AG04449 (cell line): ENCODE measurements at places on chromosomes 4 and X.

DNA sequence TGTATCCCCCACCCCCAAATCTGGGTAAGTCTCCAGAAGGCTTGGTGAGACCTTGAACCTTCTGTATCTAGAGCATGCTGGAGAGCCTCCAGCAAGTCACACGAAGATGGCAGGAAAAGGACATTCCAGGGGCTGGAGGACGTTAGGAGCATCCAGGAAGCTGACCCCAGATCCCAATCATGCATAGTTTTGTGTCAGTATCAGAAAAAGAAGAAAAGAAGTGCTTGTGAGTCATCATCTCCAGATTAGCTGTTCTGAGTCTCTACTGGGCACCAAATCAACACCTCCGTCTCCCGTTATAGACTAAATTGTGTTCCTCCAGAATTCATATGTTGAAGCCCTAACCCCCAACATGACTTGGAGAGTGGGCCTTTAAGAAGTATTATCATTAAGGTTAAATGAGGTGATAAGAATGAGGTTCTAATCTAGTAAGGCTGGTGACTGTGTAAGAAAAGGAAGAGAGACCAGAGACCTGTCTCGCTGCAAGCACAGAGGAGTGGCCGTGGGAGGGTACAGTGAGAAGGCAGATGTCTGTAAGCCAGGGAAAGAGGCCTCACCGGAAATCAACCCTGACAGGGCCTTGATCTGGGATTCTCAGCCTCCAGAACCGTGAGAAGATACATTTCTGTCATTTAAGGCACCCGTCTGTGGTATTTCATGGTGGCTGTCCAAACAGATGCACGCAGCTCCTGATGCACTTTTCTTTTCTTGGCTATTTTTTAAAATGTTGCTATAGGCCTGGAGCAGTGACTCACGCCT is 38.1 kb upstream of the CLDN24 start:
- DNase-seq: no peak

- DNase-seq: no peak
Measured at GRCh38 chr4:129600898-129601297, 504.9 kb downstream of the C4orf33 start.

- no peak for DNase-seq
Measured at GRCh38 chrX:20382518-20383297, 116.0 kb upstream of the RPS6KA3 start.

DNA sequence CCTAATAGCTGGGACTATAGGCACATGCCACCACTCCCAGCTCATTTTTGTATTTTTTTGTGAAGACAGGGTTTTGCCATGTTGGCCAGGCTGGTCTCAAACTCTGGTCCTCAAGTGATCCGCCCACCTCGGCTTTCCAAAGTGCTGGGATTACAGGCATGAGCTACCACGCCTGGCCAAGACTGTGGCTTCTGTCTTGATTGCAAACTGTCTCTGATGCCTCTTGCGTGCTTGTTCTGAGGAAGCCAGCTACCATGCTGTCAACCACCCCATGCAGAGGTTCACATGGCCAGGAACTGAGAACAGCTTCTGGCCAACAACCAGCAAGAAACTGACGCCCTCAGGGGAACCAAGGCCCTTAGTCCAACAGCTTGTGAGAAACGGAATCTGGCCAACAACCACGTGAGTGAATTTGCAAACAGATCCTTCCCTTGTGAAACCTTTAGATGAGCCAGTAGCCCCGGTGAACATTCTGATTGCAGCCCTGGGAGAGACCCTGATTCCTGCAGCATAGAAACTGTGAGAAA is 71.2 kb downstream of the SUPT20HL2 start:
- DNase-seq: no peak

GRCh38 chr4:32689518-32689917 is 1969.3 kb downstream of the PCDH7 start:
- no peak for DNase-seq

GRCh38 chr4:141009931-141010330 is 123.3 kb downstream of the RNF150 start:
- DNase-seq: no peak

- DNase-seq: no peak
Measured at GRCh38 chrX:105753411-105753810, 68.9 kb upstream of the NRK start.

DNA sequence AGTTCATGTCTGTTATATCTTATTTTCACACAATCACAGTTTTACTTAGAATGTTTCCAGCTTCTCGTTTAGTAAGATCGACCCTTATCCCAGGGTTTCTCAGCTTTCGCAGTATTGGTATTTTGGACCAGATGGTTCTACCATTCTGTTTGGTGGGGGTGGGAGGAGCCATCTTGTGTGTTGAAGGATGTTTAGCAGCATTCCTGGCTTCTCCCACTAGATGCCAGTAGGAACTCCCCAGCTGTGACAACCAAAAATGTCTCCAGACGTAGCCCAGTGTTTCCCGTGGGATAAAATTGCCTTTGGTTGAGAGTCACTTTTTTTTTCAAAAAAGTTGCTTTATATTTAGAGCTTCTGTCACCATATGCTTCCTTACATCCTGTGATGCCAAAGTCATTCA is 90.9 kb upstream of the TLR2 start:
- no peak for DNase-seq

DNA sequence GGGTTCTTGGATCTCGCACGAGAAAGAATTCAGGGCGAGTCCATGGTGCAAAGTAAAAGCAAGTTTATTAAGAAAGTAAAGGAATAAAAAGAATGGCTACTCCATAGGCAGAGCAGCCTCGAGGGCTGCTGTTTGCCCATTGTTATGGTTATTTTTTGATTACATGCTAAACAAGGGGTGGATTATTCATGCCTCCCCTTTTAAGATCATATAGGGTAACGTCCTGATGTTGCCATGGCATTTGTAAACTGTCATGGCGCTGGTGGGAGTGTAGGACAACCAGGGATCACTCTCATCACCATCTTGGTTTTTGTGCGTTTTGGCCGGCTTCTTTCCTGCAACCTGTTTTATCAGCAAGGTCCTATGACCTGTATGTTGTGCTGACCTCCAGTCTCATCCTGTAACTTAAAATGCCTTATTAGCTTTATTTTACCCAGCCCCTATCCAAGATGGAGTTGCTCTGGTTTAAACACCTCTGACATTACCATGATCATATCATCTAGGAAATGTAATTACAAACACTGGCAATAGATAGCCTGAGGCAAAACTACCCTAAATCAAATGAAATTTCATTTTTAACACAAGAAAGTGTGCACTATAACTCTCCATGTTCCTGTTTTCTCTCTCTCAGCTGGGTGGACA is 94.3 kb upstream of the ATXN3L start:
- DNase-seq: no peak

DNA sequence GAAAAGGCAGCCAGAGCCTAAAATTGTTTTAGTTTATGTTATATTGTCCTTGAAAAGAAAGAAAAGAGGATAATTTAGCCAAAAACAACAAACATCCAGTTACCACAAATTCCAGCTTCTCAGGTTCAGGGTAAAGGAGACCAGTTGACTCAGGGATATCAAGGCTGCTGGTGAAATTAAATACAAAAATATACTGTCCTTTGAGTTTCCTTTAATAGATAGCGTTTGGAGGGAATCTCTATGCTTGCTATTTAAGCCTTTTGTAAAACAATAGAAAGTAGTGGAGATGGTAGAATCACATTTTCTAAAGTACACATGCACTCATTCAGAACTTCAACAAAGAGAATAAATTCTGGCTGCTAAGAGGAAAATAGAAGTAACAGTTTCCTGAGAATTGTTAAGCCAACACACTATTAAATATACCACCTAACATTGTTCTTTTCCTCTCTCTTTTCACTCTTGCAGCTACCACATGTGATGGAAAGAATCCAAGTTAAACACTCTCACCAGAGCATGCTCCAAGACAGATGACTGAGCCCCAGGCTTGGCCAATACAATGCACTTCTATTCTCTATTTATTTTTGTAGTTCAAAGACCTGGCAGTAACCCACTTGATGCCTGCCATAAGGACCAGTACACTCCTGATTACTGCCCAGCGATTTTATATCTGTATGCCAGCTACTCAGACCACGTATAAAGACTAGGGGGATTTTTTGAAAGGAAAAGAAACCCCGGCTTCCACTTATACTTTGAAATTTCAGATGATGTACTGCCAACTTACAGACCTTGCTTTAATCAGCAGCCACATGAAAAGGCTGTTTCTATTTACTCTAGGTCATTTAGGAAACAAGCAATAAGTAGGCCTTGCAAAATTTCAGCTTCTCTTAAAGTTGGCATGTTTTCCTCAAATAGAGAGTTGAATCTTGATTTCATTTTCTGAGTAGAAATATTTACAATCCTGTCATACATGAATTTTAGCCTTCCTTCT is 756.9 kb downstream of the FAT4 start:
- peak; percentile 10 for DNase-seq

DNA sequence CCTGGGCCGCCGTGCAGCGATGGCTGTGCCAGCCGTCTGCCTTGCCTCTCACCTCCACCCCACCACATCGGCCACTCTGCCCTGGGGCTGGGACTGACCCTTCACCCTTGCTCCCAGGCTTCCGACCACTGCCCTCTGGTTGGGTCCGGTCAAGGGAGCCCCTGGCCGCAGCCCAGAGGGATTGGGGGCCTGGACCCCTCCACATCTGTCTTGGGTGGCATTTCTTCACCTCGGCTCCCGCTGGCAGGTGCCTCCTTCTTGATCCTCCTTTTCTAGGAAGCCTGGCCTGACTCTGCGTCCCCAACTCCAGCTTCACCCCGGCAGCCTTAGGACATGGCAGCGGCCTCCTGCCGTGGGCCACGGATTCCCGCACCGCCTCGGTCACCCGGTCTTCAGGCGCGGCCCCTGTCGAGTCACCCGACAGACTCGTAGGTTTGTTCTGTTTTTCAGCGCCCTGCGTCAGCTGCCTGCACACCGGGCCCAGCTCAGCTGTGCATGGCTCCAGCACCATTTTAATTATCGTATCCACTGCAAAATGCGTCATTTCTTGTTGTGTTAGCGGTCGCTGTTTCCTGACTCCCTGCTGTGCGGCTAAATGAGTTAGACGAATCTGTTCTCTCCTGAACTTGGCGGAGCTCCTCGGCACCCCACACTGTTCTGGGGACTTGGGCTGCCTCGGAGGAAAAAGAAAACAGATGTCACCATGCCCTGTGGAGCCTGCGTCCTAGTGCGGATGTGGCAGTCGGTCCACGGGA is 124.0 kb downstream of the FAM53A start:
- no peak for DNase-seq

GRCh38 chr4:55906989-55907388 is 41.8 kb upstream of the CEP135 start:
- no peak for DNase-seq
